ENCODE measurements at places on chromosomes 16 and 17. TPM values are rescaled to one million over a fixed set of nuclear protein-coding genes. Genes with fewer than 3 reads are reported as not detected.

The TM4SF5 gene
- not detected for total RNA-seq

The SENP3 gene
- 34.5 TPM for total RNA-seq

The KRT36 gene
- total RNA-seq = not detected

The SSTR5 gene
- not detected for total RNA-seq

The KRTAP4-9 gene
- not detected for total RNA-seq

- H3K4me1 ChIP-seq = peaks cover 13% of the 10 kb centered on the region
- no peaks in the 10 kb centered on the region for H3K27me3 ChIP-seq
- peak; percentile 90 for DNase-seq
- H3K4me3 ChIP-seq = peak overlapping the region; percentile 71
Measured at GRCh38 chr16:53129281-53130158, 74.7 kb downstream of the CHD9 start.

DNA sequence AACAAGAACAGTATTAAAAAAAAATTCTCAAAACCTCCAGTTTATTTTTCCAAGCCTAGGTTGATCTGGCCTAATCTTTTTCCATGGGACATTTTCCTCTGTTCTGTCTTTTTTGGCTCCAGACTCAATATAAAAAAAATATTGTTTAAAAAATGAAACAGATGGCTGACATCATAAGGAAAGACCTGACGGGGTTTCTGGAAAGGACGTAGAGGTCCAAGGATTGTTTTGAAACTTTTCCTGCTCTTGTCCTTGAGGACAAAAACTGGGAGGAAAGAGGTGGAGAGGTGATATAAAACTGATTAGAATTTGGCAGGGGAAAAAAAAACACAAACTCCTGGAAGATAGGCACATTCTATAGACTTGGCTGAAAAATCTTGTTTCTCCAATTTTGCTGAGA lies 211.4 kb upstream of the CDH11 start:
- peak; percentile 47 for DNase-seq
- H3K4me1 ChIP-seq = no peaks in the 10 kb centered on the region
- H3K27ac ChIP-seq = no peak overlapping the region
- no peaks in the 10 kb centered on the region for H3K27me3 ChIP-seq
- no peak overlapping the region for H3K4me3 ChIP-seq

- no peak for DNase-seq
- H3K27me3 ChIP-seq = peaks cover under 1% of the 10 kb centered on the region
- H3K36me3 ChIP-seq = no peaks in the 10 kb centered on the region
- H3K27ac ChIP-seq = no peak overlapping the region
- H3K4me1 ChIP-seq = peaks cover 15% of the 10 kb centered on the region
Measured at GRCh38 chr16:84883301-84883700, 63.5 kb downstream of the CRISPLD2 start.

- peaks cover 3% of the 10 kb centered on the region for H3K4me1 ChIP-seq
- no peaks in the 10 kb centered on the region for H3K36me3 ChIP-seq
- H3K4me3 ChIP-seq = no peak overlapping the region
- no peaks in the 10 kb centered on the region for H3K27me3 ChIP-seq
Measured at GRCh38 chr16:17497648-17498047, 26.9 kb upstream of the XYLT1 start.

DNA sequence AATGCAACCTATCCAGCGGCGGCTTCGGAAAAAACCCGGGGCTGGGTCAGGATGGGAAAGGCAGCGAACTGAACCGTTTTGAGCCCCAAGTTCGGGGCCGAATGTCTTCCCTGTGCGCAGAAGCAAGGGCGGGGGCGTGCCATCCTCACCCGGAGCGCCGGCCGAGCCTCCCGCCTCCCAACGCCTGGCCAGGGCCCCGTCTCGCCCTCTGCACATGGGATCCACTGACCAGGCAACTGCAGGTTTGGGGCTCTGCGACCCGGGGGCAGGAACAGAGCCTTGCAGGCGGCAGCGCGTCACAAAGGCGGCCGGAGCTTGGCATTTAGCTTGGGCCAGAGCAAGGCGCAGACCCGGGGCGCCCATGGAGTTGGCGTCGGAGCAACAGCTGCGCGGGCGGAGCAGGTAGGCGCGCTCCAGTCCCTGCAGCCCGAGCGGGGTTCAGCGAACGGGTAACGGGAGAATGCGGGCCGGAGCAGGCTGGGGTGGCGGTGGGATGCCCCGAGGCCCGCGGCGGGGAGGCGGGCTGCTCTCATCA lies at the start of gene FBXO39:
FBXO39 (plus strand) TSS at position 345 of the 535 bp plus-strand sequence. CDS start 3,654 bp downstream, outside the sequence.
- H3K4me1 ChIP-seq = no peaks in the 10 kb centered on the region
- H3K27me3 ChIP-seq = peaks cover 30% of the 10 kb centered on the region
- H3K27ac ChIP-seq = no peak within 1 kb of the TSS
- H3K36me3 ChIP-seq = peaks cover 20% of the 10 kb centered on the region

DNA sequence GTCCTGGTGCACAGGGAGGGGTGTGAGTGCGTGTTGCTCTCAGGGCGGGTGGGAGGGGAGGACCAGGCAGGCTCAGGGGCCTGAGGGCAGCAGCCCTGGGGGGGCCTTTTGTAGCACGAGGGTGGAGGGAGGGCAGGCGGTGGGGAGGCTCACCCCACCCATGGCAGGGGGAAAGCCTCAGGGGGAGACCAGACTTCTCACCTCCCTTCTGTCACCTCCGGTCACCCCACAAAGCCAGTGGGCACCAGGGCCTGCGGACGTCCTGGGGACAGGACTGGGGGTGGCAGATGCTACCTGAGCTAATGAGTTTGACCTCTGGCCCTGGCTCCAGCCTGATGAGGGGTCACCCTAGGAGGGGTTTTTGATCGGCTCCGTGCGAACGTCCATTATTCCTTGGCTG lies 39.0 kb downstream of the SOX8 start:
- peaks cover 41% of the 10 kb centered on the region for H3K4me1 ChIP-seq
- DNase-seq = no peak

- no peak for DNase-seq
- no peaks in the 10 kb centered on the region for H3K36me3 ChIP-seq
- no peaks in the 10 kb centered on the region for H3K27me3 ChIP-seq
Measured at GRCh38 chr16:21946889-21947635, 6.1 kb upstream of the UQCRC2 start.

- H3K4me3 ChIP-seq = peak overlapping the region; percentile 77
- H3K36me3 ChIP-seq = no peaks in the 10 kb centered on the region
- no peaks in the 10 kb centered on the region for H3K27me3 ChIP-seq
- H3K4me1 ChIP-seq = peaks cover 35% of the 10 kb centered on the region
- peak; percentile 47 for DNase-seq
Measured at GRCh38 chr17:38352245-38353085, 821 bp downstream of the SOCS7 start.

DNA sequence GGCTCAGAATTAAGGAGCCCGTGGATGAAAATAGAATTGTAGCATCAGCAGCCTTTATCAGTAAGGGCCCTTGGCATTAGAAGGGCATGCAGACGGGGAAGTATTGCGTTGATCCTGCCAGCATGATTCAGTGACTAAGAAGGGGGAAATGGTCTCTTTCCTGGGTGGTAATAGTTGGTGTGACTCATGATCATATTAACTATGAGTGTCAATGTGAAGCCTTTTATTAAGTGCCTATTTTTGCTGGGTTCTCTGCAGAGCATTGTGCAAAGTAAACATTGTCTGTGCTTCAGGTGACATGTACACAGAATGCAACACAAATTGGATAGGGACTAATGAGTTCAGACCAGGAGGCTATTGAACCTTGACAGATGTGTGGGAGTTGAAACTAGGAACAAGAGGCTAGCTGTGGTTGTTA lies 24.5 kb downstream of the RCVRN start:
- no peak overlapping the region for H3K27ac ChIP-seq
- DNase-seq = no peak
- no peaks in the 10 kb centered on the region for H3K4me1 ChIP-seq
- no peak overlapping the region for H3K4me3 ChIP-seq

DNA sequence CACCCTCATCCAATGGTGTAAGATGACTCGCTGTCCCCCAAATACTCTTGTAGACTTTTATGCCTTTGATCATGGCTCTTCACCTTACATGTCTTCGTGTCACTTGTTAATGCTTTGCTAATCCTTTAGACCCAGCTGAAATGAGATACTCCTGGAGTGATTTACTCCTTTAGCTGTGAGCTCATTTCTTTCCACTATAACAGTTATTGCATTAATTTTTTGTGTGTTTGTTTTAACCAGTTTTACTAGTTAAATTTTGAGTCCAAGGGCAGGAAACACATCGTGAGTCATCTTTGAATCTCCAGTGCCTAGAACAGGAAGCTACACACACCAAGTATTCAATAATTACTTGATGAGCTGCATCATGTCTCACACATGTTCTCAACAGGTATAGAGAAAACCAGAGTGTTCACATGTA lies 6.5 kb upstream of the CTCF start:
- no peak overlapping the region for H3K4me3 ChIP-seq
- no peak overlapping the region for H3K27ac ChIP-seq
- H3K27me3 ChIP-seq = no peaks in the 10 kb centered on the region
- peaks cover 10% of the 10 kb centered on the region for H3K4me1 ChIP-seq
- DNase-seq = no peak

DNA sequence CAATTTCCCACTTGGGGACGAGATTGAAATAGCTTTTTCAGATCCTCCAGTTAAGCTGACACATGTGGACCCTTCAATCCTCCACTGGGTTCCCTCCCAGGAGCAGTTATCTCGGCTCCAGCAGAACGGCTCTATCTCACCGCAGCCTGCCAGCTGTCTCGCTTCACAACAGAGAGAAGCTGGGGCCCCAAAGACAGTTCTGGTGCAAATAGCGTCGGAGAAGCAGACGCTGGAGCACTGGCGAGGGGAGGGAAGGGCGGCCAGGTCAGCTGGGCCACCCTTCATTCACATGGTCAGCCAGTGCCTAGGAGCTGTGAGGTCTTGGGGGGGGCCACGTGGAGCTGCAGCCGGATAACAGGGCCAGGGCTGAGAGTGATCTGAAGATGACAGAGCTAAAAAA lies 141.3 kb upstream of the SDK2 start:
- no peaks in the 10 kb centered on the region for H3K36me3 ChIP-seq
- H3K27me3 ChIP-seq = peaks cover 48% of the 10 kb centered on the region
- no peak overlapping the region for H3K4me3 ChIP-seq
- DNase-seq = no peak
- H3K4me1 ChIP-seq = peaks cover 11% of the 10 kb centered on the region
- H3K27ac ChIP-seq = no peak overlapping the region

- no peaks in the 10 kb centered on the region for H3K36me3 ChIP-seq
- peaks cover 8% of the 10 kb centered on the region for H3K4me1 ChIP-seq
Measured at GRCh38 chr16:86991679-86992078, 325.5 kb downstream of the C16orf95 start.

DNA sequence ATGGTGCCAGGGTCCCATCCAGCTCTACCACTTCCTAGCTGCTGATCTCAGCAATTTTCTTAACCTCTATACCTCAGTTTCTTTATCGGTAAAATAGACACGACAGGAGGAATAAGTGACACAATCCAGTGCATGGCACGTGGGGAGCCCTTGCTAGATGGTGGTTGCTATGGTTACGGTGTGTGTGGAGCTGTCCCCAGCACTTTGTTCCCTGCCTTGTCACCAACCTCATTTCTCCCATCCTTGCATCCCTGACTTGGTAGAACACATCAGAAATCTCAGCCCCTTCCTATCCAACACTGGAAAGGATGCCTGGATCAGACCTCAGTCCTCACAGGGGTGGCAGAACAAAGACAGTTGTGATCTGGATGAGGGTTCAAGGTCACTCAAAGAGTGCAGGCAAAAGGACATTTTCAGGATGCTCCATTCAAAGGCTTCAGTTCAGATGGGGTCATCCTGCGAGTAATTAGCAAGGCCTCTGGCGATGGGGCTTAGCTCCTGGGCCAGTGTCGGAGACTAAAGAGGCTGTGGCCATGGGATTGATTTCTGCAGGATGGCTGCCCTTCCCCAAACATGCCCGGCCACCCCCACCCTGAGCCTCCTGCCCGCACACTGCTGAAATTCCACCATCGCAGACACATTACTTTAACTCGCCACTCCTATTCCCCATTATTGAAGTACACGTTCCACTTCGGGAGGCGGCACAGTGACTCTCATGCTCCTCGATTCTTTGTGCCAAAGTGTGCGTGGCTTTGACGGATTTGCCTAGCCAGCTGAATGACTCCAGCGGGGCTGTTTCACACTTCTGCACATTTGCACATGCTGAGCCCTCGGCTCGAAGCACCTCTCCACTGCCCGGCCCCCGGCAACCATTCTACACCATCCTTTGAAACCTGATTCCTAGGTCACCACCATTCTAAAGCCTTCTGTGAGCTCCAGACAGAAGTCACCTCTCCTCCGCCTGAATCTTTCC lies 40.3 kb downstream of the WNT3 start:
- H3K27me3 ChIP-seq = peaks cover 20% of the 10 kb centered on the region
- H3K27ac ChIP-seq = no peak overlapping the region
- peaks cover 7% of the 10 kb centered on the region for H3K4me1 ChIP-seq
- DNase-seq = no peak

- H3K36me3 ChIP-seq = no peaks in the 10 kb centered on the region
- H3K4me1 ChIP-seq = no peaks in the 10 kb centered on the region
- H3K4me3 ChIP-seq = no peak overlapping the region
- no peak for DNase-seq
- H3K27me3 ChIP-seq = no peaks in the 10 kb centered on the region
Measured at GRCh38 chr16:9407206-9407758, 315.8 kb downstream of the HAPSTR1 start.

All from muscle of leg (tissue), 16 donors.